ENCODE measurements at places on chromosomes 7 and 10.

GRCh38 chr10:61859786-61860185, 41.7 kb upstream of the ARID5B start:
- DNase-seq, result no peak

- no peak for DNase-seq
Measured at GRCh38 chr10:15237351-15237750, 68.9 kb upstream of the NMT2 start.

DNA sequence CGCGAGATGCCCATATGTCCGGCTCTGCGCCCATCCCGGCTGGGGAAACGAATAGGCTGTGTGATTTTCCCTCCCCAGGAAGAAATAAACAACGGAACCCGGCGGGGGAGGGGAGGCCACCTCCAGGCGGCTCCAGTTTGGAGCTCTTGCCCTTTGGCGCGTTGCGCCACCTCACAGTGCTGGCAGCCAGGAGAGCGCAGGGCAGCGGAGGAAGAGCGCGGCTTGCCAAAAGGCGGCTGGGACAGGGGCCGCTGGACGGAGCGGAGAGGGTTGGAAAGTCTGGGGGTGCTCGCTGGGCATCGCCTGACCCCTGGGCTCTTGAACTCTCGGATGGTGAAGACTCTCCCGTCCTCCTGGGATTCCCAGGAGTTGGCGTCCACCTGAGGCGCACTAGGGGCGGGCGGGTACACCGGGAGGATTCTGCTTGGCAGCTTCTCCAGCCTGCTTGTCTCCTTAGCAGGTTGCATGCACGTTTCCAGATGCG, 5.3 kb upstream of the NEUROG3 start:
- no peak for DNase-seq

DNA sequence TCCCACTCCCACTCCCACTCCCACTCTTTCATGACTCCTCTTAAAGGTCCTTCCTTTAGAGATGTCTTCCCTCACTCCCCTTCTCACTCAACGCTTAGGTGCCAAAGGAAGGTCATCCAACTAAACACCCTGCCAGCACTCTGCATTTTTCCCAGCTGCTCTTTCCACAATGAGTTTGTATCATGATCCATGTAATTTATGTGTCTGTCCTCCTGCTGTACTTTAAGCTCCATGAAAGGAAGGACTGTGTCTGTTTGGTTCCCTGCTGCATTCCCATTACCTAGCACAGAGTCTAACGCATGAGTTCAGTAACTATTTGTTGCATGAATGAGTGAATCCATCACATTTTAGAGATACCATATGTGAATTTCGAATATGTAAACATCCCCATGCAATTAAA, 252.7 kb downstream of the KIF20B start:
- no peak for DNase-seq

DNA sequence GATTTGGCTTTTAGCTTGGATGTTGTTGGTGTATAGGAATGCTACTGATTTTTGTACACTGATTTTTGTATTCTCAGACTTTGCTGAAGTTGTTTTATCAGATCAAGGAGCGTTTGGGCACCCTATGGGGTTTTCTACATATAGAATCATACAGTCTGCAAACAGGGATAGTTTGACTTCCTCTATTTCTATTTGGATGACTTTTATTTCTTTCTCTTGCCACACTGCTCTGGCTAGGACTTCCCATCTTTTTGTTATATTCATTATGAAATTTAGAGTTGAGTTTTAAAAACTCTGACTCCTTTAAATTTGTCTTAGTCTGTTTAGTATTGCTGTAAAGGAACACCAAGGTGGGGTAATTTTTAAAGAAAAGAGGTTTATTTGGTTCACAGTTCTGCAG, 4.7 kb downstream of the ZNF786 start:
- no peak for DNase-seq

GRCh38 chr7:137395420-137395819, 51.9 kb upstream of the PTN start:
- no peak for DNase-seq

- DNase-seq, result no peak
Measured at GRCh38 chr10:124470544-124471434, 9.2 kb downstream of the LHPP start.

DNA sequence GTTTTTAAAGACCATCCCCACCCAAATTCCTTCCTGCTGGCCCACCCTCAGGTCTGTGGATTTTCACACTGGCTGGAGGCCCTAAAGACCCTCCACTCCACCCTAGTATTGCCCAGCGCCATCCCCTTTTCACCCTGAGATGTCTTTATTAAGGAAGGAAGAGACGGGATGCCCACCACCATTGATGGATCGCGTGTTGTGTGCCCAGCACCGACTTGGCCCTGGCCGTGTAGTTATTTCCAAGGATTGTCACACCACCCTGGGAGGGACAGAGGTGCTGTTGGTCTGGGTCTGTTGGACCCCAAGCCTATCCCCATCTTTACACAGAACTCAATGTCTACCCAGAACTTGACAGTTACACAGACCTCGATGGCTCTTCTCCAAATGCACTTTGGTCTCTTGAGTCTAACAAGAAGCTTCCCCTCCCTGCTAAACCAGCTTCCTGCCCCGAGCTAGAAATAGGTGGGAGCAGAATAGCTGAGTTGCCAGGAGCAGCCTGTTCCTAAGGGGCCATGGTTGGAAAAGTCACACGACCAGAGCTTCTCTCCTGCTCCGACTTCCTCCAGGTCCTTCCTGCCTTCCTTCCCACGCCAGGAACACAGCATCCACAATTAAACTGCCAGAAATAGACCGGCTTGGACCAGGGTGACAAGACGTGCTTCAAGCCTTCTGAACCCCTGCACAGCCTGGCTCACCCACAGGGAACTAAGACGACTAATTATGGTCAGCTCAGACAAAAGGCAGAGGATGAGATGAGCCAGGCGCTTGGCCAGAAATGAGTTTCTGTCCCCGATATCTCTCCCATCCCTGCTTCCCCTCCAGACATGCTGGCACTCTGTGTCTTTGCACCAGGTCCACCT, 139.5 kb upstream of the CHST15 start:
- no peak for DNase-seq

DNA sequence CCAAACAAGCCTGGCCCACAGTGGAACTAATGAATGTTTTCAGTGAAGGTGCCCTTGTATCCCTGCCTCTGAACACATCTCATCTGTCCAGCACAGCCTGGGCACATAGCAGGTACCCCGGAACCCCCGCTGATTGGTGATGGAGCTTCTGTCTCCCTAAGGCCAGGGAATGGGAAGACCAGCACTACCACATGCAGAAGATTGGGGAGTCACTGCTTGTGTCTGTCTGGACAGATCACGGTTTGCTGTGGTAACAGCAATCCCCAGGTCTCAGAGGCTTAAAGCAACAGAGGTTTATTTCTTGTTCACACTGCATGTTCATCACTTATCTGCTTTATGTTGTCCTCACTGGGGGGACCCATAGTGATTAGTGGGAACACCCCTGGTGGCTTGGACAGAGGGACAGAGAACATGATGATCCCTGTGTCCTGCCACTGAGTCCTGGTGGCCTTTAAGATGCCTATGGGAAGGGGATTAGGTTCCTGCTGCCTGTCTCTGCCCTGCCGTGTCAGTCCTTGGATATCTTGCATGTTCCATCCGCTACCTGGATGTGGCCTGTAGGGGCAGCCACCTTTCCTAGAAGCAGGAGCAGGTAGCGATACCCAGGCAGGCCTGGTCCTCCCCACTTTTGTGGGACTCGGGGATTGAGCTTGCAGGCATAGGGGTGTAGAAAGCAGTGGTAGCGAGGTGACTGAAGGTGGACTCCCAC, 3.6 kb downstream of the TSPAN14 start:
- no peak for DNase-seq

DNA sequence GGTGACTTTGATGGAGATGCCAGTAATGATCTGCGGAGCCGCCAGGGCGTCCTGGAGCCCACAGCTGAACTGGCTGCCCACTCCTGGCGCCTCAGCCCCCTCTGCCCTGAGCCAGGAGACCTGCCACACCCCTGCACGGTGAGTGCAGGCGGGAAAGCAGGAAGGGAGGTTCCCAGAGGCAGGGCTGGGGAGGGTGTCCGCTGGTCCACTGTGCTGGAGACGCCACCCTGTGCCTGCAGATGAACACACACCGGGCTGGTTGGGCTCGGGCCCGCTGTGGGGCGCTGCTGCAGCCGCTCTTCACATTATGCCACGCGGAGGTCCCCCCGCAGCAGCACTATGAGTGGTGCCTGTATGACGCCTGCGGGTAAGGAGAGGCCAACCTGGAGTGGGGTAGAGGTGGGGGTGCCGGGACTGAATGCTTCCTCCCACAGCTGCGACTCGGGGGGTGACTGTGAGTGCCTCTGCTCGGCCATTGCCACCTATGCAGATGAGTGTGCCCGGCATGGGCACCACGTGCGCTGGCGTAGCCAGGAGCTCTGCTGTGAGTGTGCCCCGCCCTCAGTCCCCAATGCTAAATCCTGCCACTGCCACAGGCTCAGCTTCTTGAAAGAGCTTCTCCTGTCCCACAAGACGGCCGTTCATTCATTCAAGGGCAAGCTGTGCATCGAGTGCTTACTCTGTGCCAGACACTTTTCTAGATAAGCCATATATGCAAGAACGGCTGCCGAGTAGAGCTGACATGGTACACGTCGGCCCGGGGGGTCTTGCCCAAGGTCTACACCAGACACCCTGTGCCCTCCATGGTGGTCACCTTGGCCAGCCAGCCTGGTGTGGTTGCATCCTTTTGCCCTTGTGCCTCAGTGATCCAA, 14.3 kb upstream of the ZNF467 start:
- DNase-seq, result no peak

Data from CD4-positive, alpha-beta T cell treated with Interferon gamma for 1 hour (primary cell).